ENCODE measurements at places on chromosomes 2 and 18. TPM values are rescaled to one million over a fixed set of nuclear protein-coding genes. Genes with fewer than 3 reads are reported as not detected.

Gene ASPRV1
- total RNA-seq, result 0.26 TPM

Gene SKA1
- 3.7 TPM for total RNA-seq

Gene GCG
- not detected for total RNA-seq

Gene SP140
- 0.39 TPM for total RNA-seq

Gene STPG4
- total RNA-seq, result not detected

Gene MRO
- not detected for total RNA-seq

Gene NOSTRIN
- not detected for total RNA-seq

Gene NYAP2
- under 0.01 TPM for total RNA-seq

Gene ALPP
- total RNA-seq, result not detected

Gene DTNA
- 6.6 TPM for total RNA-seq

Gene KCNK3
- total RNA-seq, result 3.9 TPM
